ENCODE measurements at places on chromosomes 5 and 9.

- DNase-seq = no peak
These were observed 200.9 kb upstream of the RIOK2 start for GRCh38 chr5:97383996-97384395.

DNA sequence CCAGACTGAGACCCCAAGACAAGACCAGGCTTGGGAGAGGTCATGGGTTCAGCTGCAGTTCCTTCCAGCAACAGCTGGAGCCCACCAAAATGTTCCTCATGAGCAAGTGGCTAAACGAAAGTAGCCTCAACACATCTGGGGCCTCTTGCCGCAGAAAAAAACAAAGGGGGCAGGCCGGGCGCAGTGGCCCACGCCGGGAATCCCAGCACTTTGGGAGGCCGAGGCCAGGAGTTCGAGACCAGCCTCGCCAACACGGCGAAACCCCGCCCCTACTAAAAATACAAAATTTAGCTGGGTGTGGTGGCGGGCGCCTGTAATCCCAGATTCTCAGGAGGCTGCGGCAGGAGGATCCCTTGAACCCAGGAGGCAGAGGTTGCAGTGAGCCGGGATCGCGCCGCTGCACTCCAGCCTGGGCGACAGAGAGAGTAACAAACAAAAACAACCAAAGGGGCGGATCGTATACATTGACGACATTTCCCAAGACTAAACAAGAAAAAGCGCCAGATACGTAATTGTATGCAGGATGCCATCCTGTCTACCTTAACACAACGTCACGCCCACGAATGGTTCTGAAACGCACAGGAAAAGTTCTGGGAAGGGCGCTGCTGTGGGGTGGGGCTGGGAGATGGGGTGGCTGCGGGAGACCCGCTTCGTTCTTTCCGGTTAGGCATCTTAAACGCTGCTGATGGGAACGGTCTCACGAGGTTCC, 1.7 kb downstream of the INPP5E start:
- no peak for DNase-seq

DNA sequence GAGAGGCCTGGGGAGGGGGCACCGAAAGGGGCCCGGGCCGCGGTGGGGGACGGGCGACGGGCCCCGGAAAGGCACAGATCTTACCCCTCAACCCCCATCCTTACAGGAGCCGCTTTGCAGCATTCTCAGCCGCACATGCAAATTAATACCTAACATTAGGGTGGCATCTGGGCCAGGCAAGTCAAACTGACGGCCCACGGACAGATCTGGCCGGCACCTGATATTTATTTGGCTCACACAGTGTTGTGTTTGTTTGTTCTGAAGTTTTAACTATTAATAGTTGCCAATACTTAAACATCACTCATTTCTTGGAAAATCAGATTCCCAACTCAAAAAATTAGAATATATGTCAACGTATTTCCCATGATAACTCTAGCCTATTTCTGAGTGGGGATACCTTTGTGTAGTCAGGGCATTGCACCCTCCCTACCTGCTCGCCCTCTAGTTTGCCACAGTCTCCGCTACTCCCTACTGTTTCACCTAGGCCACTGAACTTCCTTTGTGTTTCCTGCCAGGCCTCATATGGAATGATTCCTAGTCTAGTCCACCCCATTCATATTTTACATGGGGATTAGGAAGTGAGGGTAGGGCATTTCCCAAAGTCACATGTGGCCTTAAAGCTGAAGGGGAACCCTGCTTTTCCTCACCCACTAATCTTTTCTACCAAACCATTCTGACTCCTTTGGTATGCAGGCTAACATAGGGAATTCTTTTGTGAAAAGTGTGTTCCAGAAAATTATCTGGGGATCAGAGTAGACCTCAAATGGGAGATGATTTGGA, 71.9 kb upstream of the LARP1 start:
- DNase-seq = no peak

GRCh38 chr5:56129288-56129687, 103.8 kb downstream of the ANKRD55 start:
- no peak for DNase-seq
